Iris pigment epithelial cell (primary cell): ENCODE measurements at places on chromosomes 6 and 20.

GRCh38 chr20:24405810-24406209 lies 63.6 kb upstream of the SYNDIG1 start:
- DNase-seq = peak; percentile 1

- DNase-seq = no peak
Measured at GRCh38 chr6:136471372-136471771, 78.8 kb downstream of the MAP7 start.

DNA sequence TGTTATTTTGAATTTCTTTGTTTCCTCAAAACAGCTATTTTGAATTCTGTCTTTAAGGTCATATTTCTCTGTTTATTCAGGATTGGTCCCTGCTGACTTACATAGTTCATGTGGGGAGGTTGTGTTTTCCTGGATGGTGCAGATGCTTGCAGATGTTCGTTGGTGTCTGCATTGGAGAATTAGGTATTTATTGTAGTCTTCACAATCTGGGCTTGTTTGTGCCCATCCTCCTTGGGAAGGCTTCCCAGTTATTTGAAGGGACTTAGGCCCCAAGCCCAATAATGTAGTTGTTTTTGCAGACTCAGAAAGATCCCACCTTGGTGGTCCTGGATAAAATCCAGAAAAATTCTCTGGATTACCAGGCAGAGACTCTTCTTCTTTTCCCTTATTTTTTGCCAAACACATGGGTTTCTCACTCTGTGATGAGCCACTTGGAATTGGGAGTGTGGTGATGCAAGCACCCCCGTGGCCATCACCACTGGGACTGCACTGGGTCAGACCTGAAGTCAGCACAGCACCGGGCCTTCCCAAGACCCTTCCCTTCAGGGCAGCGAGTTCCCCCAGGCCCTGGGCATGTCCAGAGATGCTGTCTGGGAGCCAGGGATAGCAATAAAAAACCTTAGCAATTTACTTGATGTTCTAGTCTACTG lies 81.6 kb upstream of the EZR start:
- no peak for DNase-seq

GRCh38 chr6:68211242-68211795 lies 423.8 kb upstream of the ADGRB3 start:
- DNase-seq = peak; percentile 41

GRCh38 chr6:87858440-87858839 lies 156.4 kb upstream of the AKIRIN2 start:
- DNase-seq = peak; percentile 32

GRCh38 chr6:84575264-84575663 lies 189.1 kb downstream of the TBX18 start:
- DNase-seq = peak; percentile 48

DNA sequence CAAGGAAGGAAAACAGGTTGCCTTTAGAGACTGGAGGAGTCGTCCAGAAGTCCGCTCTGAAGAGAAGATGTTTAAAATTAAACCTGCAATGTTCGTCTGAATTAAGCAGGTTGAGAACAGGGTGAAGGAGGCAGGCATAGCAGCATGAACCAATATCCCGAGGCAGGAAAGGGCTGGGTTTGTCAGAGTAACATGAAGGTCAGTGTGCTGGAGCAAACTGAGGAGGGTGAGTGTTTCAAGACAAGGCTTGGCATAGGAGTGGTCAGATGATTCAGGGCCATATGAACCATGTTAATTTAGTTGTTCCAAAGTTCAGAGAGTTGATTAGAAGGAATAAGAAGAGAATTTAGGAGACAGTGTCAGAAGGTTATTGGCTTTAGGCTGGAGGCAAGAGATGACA lies 93.3 kb downstream of the UTRN start:
- peak; percentile 63 for DNase-seq

- no peak for DNase-seq
Measured at GRCh38 chr20:47501116-47501481, 588 bp upstream of the NCOA3 start.

- DNase-seq = peak; percentile 0
Measured at GRCh38 chr6:91097364-91097763, 510.5 kb upstream of the MAP3K7 start.

DNA sequence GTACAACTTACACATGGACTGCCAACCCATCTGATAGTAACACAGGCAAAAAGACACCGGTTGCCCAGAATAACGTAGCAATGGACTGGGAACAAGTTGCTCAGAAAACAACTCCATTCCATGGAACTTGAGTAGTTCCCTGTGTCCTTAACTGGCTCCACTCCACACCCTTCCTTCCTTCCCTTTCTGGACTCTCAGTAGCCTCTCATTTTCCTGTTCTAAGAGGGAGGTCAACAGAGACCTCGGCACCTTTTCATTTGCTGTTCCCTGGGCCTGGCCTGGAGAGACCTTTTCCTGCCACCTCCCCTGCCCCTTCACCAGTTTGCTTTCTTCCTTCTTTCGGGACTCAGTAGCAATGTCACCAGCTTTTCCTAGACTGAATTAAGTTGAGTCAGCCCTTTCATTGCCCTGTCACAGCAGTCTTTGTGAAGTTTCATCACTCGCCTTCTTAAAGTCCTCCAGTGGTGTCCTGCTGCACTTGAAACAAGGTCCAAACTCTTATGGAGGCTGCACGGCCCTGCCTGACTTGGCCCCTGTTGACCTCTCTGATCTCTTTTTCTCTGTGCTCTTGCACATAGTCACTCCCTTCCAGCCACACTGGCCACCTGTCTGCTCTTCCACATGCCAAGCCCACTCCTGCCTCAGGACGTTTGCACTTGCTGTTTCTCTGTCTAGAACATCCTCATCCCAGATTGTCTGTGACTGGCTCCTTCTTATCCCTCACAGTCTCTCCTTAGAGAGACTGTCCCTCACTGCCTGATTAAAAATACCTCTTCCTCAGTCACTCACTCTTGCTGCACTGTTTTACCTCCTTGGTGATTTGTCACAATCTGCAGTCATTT lies 90.8 kb downstream of the KCNB1 start:
- no peak for DNase-seq

DNA sequence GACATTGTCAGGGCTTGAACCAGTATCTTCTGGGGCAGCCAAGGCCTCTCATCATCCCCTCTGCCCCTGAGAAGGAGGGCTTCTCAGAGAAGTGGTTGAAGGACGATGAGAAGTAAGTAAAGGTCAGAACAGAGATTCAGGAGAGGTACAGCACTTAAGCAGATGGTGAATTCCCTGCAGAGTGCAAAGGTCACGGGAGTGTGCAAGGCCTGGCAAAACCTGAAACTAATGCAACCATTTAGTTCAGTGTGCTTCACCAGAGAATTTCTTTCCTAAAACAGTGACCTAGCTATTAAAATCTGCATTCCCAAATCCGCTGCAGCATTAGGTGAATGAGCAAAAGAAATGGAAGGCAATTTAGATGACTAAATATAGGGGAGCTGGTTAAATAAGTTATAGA lies 58.4 kb downstream of the TRERF1 start:
- DNase-seq = no peak

- DNase-seq = no peak
Measured at GRCh38 chr6:14443629-14444268, 326.2 kb downstream of the CD83 start.

- peak; percentile 31 for DNase-seq
Measured at GRCh38 chr6:18515767-18516166, 128.6 kb downstream of the RNF144B start.

DNA sequence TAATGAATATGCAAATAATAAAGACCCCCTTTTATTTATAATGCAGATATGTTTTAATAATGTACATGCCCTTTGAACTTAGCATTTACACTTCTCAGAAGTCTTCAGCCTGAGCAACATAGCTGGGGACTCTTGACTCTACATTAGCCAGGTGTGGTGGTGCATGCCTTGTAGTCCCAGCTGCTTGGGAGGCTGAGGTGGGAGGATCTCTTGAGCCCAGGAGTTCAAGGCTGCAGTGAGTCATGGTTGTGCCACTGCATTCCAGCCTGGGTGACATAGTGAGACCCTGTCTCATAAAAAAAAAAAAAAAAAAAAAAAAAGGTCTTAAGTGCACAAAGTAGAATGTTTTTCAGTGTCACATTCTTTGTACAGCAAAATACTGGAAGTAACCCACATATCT lies 17.3 kb upstream of the MAPK13 start:
- DNase-seq = no peak

DNA sequence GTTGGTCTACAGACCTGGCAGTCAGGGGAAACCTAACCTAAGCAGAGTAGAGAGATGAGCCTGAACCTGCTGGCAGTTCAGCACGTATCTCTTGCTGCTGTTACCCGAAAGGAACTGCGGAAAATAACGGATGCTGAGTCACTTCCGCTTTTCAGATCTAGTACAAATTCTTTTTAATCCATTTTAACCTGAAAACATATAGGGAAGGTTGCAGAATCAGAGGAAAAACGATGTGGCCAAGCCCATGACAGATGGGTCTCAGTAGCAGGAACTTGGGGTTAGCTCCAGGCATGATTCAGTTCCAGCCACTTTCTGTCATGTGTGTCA lies 351.9 kb upstream of the PRND start:
- peak; percentile 44 for DNase-seq

- no peak for DNase-seq
Measured at GRCh38 chr20:12591949-12592470, 416.8 kb upstream of the SPTLC3 start.

GRCh38 chr20:57445298-57445697 lies 54.1 kb downstream of the RBM38 start:
- DNase-seq = no peak
